ENCODE measurements at places on chromosomes 6 and 20.

- no peak for DNase-seq
Observed at GRCh38 chr6:91299544-91300491, 712.9 kb upstream of the MAP3K7 start.

DNA sequence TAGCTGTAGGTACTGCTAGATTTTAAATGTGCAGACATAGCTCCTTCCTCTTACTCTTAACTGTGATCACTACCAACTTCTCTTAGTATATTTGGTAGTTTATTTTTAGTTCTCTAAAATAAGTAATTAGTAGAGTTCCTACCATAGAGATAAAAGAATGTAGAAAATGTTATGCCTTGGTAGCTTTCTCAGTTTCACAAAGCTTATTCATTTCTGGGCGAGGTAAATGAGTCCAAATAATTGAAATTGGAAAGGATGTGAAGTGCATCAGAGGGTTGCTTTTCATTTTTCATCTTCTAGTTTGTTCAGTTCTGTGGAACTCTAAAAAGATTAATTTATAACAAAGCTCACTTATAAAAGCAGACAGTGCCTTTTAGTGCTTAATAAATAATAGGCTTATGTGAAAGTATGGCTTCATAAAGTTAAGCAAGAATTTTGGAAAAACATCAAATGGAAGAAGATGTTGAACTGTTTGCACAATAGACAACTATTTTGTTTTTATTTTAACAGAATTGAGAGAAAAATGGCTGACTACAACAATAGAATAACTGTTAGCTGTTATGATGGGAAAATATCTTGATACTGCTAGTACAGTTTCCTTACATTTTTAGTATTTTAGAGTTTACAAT is 303.7 kb downstream of the UTRN start:
- DNase-seq, result no peak

GRCh38 chr6:6738922-6739716 is 150.6 kb downstream of the LY86 start:
- DNase-seq, result no peak

DNA sequence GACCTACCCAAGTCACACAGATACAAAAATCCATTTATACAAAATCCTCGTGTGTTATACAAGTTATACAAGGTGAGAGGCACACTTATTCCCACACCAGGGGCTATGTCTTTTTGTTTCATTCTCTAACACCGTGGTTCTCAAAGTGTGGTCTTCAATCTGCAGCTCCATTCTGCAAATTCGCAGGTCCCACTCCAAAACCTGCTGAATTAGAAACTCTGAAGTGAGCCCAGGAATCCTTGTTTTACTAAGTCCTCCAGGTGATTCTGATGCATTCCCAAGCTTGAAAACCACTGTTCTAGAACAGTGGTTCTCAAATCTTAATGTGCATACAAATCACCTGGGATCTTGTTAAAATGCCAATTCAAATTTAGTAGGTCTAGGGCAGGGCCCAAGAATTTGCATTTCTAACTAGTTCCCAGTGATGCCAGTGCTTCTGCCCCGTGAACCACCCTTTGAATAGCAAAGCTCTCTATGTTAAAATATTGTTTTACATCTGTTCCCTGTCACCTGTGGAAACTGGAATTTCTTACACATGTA is 35.1 kb downstream of the LRFN2 start:
- no peak for DNase-seq

- no peak for DNase-seq
Observed at GRCh38 chr6:85360794-85361642, 88.9 kb upstream of the NT5E start.

DNA sequence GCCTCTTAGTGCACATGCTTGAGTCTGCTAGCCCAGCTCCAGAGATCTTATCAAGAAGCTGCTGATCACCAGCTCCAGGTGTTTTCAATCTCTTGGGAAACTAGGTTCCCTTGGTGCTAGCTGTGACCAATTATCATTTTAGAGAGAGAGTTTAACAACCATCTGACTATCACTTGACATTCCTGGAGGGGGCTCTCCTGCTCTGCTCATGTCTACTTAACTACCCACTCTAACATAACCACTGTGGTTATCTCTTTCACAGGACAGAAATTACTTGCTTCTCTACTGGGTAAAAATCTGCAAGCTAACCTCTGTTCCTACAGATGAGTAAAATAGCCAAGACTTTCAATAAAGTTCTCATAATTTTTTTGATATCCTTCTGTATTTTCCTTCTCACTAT is 823.4 kb upstream of the GJE1 start:
- DNase-seq, result no peak

- no peak for DNase-seq
Observed at GRCh38 chr6:82248273-82248735, 760 bp upstream of the IBTK start.

DNA sequence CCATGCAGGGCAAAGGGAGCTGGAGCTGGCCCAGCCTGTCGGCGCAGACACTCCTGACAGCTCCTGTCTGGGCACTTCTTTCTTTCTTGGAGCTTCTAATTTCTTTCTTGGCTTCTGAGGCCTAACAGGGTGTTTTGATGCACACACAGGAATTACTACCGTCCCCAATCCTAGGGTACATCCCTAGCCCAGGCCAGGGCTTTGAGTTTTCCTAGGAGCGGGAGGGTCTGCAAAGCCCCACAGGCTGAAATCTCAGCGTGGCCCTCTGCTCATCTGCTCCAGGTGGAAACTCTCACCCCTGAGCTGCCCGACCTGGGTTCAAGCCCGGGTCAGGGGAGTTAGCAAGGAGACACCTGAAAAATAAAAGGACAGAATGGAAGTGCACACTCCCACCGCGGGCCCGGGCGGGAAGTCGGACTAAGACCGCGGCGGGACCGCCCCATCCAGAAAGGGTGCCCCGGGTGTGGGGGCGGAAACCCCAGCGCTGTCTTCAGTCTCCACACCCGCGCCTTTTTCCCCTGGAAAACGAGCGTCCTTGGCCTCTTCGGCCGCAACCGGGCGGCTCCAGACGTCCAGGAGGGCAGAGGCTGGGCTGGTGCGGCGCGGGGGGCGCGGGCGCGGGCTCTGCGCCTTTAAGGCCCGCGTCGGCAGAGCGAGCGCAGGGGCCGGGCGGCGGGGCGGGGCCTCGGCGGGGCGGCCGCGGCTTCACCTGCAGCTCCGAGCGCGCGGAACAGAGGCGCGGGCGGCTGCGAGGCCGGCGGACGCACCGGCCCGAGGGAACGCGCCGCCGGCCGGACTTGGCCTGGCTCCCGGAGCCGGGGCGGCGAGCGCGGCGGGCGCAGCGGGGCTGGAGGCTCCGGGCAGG is at the start of gene CDH4:
CDH4 (plus strand) TSS at position 733 of the 865 bp plus-strand sequence.
- no peak for DNase-seq

DNA sequence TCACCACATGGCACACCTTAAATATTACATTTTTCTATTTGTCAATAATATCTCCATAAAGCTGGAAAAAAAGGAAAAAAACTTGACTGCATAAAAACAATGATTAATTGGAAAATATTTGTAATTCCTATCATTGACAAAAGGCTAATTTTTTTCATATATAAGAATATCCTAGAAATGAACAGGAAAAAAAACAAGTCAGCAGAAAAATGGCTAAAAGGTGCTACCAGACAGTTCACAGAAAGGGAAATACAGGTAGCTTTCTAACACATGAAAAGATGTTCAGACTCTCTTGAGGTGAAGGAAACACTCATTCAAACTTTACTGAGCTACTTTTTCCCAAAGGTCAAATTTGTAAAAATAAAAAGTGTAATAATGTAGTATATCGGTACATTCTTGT is 104.1 kb upstream of the SCAF8 start:
- DNase-seq, result no peak

DNA sequence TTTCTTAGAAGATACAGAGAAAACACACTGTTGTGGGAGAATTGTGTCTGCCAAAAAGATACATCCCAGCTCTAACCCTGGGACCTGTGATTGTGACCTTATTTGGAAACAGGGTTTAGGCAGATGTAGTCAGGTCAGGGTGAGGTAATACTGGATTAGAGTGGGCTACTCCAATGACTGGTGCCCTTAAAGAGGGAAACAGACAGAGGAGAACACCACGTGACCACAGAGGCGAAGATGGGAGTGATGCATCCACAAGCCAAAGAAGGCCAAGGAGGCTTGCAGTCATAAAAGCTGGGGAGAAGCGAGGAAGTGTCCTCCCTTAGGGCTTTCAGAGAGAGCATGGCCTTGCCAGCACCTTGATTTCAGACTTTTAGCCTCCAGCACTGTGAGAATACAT is 35.6 kb downstream of the SLC52A3 start:
- no peak for DNase-seq

- DNase-seq, result no peak
Observed at GRCh38 chr6:105136431-105137350, 43.1 kb downstream of the POPDC3 start.

DNA sequence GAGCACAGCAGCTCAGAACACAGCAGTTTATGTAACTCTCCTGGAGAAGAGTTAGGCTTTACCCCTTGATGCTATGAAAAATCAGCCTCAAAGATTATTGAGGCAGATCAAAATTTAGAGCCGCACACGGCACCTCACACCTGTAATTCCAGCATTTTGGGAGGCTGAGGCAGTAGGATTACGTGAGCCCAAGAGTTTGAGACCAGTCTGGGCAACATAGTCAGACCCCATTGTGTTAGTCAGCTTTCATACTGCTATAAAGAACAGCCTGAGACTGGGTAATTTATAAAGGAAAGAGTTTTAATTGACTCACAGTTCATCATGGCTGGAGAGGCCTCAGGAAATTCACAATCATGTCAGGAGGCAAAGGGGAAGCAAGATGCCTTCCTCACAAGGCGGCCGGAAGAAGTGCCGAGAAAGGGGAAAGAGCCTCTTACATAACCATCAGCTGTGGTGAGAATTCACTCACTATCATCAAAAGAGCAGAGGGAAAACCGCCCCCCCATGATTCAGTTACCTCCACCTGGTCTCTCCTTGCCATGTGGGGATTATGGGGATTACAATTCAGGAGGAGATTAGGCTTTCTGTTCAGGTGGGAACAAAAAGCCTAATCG is 87.7 kb downstream of the SGK1 start:
- no peak for DNase-seq

- no peak for DNase-seq
Observed at GRCh38 chr6:124355146-124355545, 551.5 kb downstream of the NKAIN2 start.

GRCh38 chr6:136579800-136580199 is 29.6 kb upstream of the MAP7 start:
- DNase-seq, result no peak

GRCh38 chr6:87183687-87184086 is 28.3 kb downstream of the ZNF292 start:
- DNase-seq, result no peak

DNA sequence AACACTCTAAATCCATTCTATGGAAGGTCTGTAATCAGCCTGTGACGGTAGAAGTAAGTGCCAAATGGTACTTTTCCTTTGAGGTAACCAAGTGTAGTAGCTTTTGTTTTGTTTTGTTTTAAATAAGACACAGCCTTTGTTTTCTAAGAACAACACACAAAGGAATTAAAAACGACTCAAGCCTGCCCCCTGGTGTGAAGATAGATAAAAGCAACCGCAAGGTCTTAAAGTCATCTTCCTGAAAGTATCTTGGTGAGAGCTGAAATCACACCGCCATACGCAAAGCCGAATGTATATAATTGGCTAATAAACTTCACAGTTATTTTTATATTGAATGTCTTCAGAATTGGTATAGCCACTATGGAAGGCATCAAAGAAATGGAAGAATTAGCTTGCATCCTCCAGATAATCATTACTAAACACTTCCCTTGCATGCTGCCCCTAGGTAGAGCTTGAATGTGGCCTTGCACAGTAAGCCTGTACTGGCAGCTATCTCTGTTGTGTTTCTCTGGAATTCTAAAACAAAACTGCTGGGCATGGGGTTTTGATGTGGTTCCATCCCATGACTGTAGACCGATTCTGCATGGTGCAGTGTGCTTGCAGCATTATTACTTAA is 95.6 kb downstream of the LAMP5 start:
- no peak for DNase-seq

DNA sequence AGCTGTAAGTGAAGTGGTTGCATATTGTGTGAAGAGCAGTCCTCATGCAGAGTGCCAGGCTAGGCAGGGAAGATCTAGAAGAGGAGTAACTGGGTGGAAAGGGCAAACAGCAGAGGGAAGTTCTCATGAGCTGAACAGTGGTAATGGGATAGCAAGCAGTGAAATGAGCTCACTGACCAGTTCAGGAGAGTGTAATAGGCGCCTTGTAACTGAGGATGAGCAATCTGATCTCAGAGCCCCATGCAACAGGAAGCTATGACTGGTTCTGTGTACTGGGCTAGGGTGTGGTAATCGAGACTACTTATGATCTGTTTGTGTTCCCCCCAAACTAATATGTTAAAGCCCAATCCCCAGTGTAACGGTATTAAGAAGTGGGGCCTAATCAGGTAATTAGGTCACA is 98.6 kb downstream of the RFX6 start:
- DNase-seq, result no peak

GRCh38 chr6:135703007-135703406 is 148.5 kb upstream of the PDE7B start:
- DNase-seq, result no peak

DNA sequence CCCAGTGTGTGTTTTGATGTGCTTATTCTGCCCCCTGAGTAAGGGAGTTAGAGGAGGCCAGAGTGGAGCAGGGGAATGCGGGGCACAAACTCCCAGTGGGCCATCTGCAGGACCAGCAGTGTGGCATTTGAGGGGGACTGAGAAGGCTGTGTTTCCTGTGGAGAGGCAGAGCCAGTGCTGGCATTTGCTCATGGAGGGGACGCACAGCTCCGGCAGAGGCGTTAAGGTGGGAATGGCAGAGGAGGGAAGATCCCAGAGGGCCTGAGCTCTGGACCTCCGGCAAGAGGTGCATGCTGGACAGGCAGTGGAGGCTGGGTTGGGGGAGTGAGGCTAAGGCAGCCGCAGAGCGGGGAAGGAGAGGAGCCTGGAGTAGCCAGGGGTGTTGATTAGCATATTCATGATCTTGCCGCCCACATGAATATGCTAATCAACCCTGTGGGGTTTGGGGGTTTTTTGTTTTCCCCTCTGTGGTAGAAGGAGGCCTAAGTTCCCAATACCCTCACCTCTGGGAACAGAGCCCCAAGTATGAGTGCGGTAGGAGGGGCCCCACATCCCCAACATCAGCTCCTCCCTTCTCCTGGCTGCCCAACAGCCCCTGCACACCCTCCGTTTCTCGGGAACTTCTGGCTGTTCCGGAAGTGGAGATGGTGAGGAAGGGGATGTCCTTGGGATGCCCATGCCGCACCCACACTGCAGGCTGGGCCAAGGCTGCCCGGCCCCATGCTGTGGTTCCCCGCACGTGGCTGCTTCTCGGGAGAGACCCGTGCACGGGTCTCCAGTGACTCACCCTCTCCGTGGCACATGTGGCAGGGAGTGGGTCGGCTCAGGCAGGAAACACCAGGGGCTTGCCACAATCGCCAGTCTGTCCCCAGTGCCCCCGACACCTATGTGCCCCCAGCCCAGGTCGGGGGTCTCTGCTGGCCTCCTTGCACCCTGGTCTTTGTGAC is 33.8 kb downstream of the DLGAP4 start:
- DNase-seq, result no peak

- no peak for DNase-seq
Observed at GRCh38 chr6:108733706-108734265, 114.4 kb upstream of the ARMC2 start.

DNA sequence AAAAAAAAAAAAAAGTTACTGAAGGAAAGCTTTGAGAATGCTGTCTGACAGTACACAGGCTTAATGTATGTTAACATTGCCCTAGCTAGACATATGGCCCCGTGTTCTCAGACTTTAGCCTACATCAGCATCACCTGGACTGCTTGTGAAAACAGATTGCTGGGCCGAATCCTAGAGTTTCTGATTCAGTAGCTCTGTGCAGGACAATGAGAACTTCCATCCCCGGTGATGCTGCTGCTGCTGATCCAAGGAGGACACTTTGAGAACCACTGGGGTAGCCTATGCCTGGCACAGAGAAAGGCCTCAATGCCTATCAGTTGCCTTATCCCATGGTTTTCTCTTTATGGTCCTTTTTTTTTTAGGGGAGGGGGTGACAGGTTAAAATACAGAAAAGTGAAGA is 1.6 kb downstream of the HCK start:
- DNase-seq, result no peak
